Activated CD4-positive, CD25-positive, alpha-beta regulatory T cell (primary cell): ENCODE measurements at places on chromosomes 2 and 18.

GRCh38 chr2:109376115-109376514 lies 237.7 kb downstream of the SEPTIN10 start:
- DNase-seq, result no peak

- DNase-seq, result no peak
Observed at GRCh38 chr2:99715956-99716355, 226.1 kb upstream of the REV1 start.

GRCh38 chr18:77590943-77591515 lies 341.4 kb downstream of the GALR1 start:
- no peak for DNase-seq

DNA sequence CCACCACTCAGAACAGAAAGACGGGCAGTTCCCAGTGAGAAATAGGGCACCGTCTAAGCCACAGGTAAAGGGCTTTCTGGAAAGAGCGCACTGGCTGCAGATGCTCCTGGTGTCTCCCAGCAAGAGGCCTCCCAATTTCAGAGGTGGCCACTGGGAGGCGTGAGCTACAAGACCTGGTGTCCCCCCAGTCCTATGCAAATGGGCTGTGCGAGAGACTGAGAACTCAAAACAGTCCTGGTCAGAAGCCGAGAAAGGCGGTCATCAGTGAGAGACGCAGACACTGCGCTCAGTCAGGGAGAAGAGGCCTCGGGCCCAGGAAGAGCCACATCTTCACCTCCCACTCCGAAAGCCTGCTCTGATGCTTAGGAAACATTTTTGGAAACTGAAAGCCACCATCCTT lies 179.5 kb downstream of the EIPR1 start:
- no peak for DNase-seq

GRCh38 chr2:120552800-120553481 lies 182.7 kb upstream of the GLI2 start:
- DNase-seq, result no peak

GRCh38 chr2:96916156-96916630 lies 46.3 kb upstream of the SEMA4C start:
- DNase-seq, result no peak

DNA sequence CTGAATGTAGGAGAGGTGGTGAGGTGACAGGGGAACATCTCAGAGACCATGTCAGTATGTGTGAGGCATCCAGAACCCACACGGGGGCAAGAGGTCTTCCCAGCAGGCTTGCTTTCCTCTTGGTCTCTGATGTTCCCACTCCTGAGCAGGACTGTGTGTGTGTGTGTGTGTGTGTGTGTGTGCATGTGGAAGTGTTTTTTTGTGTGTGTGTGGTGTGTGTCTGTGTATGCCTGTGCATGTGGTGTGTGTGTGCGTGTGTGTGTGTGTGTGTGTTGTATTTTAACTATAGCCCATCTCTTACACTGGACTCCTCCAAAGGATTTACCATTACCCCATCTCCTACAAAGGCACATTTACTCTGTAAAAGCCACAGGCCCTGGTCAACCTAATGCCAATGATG lies 40.4 kb downstream of the SLC4A5 start:
- DNase-seq, result no peak

GRCh38 chr2:161055289-161055688 lies 104.9 kb upstream of the TANK start:
- no peak for DNase-seq

DNA sequence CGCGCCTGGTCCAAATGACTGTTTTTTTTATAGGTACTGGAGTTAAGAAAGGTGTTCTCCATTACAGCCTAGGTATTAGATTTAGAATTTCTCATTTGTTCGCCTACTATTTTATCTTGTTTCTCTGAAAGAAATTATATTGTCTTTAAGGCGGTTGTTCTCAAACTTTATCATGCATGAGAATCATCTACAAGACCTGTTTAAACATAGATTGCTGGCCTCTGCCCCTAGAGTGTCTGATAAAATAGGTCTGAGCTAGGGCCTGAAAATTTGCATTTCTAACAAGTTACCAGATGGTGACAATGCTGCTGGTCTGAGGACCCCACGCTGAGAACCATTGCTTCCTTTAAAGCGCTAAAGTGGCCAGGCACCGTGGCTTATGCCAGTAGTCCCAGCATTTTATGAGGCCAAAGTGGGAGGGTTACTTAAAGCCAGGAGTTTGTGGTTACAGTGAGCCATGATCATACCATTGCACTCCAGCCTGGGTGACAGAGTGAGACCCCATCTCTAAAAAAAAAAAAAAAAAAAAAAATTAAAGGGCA lies 34.0 kb upstream of the RNF138 start:
- no peak for DNase-seq

GRCh38 chr18:65620076-65620696 lies 130.6 kb upstream of the CDH7 start:
- DNase-seq, result no peak

DNA sequence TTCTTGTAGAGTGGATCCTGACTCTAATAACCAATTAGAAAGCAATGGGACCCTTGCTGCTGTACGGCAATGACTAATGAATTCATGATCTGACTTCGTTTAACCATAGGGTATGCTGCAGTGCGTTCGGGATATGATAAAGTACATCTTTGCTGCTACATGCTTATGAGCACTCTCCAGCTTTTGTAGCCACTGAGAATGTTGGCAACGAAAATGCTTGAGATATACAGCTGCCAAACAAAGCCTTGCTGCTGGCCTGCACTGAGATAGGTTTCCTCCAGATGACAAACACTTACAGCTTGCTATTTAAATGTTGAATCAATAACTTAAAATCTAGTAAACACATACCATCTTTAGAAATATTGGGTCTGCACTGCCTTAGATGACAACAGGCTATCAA lies 372.4 kb upstream of the SLC8A1 start:
- no peak for DNase-seq

DNA sequence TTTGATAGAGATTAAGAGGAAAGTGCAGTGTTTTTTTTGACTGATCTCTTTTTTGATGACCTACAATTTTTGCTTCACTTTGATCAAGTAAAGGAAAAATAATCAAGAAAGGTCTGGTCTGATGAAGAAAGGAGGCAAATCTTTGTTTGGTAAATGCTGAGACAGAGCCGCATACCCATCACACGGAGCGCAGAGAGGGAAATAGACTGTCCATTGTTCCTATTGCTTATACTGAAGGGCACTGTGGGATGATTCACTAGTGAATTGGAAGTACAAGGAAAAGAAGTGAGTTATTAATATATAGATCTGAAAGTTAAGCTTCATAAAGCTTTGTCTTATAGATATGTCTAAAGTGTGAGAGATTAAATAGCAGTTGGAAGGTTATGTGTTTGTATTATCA lies 455.1 kb downstream of the PLCL1 start:
- no peak for DNase-seq

DNA sequence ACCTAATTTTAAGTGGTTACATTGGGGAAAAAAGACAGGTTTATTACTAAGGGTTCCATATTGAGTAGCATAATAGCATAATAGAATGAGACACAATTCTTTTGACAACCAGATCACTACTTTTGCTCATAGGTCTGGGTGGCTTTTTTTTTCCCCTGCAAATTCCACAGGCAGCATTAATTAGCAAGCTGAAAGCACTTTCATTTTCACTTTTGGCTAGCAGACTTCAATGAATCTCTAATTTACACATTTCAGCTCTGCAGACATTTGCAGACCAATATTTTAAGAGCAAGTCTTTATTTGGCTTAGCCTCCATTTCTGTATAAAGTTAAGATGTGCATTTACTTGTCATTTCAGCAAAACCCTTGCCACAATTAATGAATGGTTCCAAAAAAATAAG lies 185.5 kb downstream of the NOL4 start:
- DNase-seq, result no peak

GRCh38 chr2:152420936-152421335 lies 86.0 kb downstream of the FMNL2 start:
- DNase-seq, result no peak

GRCh38 chr2:67516362-67516761 lies 119.2 kb downstream of the ETAA1 start:
- DNase-seq, result no peak

DNA sequence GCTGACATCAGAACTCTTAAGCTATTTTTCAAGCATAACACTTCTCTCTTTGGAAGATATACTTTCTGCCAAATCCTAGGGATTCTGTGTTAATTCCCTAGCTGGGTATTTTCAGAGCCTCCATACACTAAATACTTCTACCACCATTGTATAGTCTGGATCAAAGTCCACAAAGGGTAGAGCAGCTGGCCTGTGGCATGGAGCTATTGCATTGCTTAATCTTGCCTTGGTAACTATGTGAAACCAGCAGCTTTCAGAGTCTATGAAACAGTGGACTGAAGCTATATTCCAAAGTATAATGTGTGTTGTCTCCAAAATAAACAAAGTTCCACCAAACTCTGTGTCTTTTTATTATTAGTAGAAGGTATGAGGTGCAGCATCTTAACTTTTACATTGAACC lies 296.9 kb upstream of the CDH19 start:
- no peak for DNase-seq

GRCh38 chr2:239727776-239728600 lies 297.2 kb downstream of the NDUFA10 start:
- no peak for DNase-seq

- DNase-seq, result no peak
Observed at GRCh38 chr2:222709191-222709891, 37.9 kb downstream of the MOGAT1 start.

DNA sequence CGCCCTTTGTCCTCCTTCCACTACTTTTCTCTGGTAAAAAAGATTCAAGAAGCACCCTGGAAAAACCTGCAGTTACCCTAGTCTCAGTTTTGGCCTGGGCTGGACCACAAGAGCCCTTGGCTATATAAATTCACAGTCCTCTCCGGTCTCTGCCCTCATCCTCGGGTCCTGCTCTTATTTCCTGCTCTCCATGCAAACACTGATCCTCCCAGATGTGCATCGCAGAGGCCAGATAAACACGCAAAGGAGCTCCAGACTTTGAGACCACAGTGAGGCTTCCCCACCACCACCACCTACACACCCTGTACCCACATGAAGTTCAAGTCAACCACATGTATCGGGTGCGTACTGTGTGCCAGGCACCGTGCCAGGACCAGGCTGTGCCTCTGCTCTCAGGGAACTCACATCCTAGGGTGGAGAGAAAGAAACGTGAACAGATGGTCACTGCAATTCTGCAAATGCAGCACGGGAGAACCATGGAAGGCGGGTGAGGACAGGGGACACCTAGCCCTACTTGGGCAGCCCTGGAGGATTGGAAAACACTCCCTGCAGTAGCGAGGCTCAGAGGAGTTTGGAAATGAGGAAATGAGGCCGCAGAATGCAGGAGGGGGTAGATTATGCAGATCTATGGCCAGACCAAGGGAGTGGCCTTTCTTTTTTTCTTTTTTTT lies 7.4 kb downstream of the CTDSP1 start:
- no peak for DNase-seq

- no peak for DNase-seq
Observed at GRCh38 chr18:2495381-2495780, 75.9 kb downstream of the METTL4 start.

GRCh38 chr18:77995593-77995992 lies 745.9 kb downstream of the GALR1 start:
- DNase-seq, result no peak

GRCh38 chr2:37394263-37394662 lies 49.8 kb downstream of the QPCT start:
- no peak for DNase-seq

GRCh38 chr2:158211502-158211901 lies 109.8 kb downstream of the UPP2 start:
- DNase-seq, result no peak

- DNase-seq, result no peak
Observed at GRCh38 chr2:190987116-190987515, 26.9 kb downstream of the STAT1 start.

GRCh38 chr2:76307495-76307894 lies 596.8 kb upstream of the GCFC2 start:
- no peak for DNase-seq
